ENCODE measurements at places on chromosomes 7 and 10.

GRCh38 chr10:84194424-84195043, at the start of gene CDHR1:
CDHR1 (plus strand) TSS chr10:84194537; CDS start chr10:84194761, 224 bp downstream.
- DNase-seq = peak; percentile 36

DNA sequence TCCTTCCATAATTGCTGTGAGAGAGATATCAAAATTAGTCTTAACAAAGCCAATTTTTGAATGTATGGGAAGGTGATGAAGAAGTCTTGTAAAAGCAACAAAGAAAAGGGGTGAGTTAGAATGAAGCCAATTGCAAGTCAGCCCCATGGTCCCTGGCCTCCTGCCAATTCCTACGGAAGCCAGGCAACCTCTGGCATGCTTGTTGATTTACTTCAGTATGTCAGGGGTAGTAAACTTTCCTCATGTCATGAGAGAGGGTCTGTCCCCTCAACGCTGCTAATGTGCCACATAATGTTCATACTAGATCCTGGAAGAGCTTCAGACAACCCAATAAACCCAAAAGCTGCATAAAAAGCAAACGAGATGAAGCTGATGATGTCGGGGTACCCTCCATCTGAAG, 159.1 kb upstream of the YAE1 start:
- DNase-seq = no peak

- DNase-seq = no peak
Observed at GRCh38 chr7:137086896-137087295, 218.4 kb downstream of the CHRM2 start.

DNA sequence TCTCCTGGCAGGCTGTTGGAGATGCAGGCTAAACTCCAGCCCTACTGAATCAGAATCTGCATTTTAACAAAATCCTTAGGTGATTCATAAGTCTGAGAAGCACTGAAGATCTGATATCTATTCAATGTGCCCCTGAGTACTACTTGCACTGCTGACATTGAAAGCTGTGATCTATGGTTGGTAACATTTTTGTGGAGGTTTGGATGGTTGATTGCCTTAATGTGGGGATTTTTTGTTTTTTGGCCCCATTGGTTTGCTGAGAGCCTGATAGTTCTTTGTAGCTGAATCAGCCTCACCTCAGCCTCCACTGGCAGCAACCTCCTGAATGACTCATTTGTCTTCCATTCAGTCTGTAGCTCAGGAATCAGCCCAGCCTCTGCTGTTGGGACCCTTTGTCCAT, 14.7 kb upstream of the LRRN3 start:
- DNase-seq = no peak

DNA sequence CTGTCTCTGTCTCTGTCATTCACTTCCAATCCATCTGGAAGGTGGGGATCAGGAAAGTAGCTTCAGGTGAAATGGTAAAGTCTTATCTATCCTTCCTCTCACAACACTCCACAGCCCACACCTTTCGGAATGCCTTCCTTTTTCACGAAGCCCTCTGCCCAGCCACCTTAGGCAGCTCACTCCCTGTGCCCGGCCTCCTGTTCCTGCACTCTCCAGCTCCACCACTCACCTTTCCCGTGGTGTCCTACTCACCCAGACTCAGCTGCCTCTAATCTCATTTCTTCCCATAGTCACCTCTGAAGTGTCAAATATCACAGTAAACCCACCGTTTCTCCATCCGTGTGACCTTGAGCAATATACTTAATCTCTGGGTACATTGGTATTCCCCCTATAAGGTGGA, 100.9 kb upstream of the C7orf33 start:
- DNase-seq = no peak

DNA sequence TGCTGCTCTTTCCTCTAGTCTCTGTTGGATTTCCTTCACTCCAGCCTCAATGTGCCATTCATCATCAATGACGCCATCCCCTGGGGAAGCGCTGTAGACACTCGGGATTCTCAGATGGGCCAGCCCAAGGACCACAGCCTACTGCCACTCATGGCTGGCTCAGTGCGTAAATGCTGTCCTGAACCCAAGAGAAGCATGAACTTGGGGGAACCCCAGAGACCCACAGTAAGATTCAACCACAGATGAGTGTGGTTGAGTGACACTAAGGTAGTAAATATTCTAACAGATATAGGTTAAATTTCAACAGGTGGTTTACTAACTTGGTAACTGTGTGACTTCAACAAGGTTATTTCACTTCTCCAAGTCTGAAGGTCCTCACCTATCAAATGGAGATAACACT, 304.1 kb downstream of the GRM8 start:
- no peak for DNase-seq
